Activated B cell treated with CpG ODN at 0.5 μM for 24 hours (primary cell): ENCODE measurements at places on chromosomes 11 and 22.

GRCh38 chr11:76161261-76161961 lies 44.9 kb downstream of the WNT11 start:
- DNase-seq: no peak

GRCh38 chr11:17423533-17424310 lies 35.3 kb upstream of the KCNJ11 start:
- no peak for DNase-seq

- no peak for DNase-seq
Measured at GRCh38 chr11:21897752-21898151, 295.1 kb upstream of the ANO5 start.

DNA sequence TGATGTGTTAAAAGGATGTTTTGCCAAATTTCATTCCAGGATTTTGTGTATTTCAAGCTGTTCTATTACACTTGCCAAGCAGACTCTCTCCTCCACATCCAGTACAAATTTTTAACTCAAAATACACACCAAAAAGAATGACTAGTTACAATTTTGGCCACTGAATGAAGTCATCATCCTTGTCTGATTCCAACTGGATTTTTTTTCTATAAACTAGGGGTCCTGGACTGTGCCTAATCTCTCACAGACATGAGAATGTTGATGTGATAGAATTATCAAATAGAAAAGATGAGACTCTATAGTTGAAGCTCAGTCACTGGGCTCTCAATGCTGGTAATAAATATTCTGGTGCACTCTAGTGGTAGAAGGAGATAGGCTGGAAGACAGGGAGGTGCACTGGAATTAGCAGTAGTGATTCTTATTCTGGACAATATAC lies 85.8 kb downstream of the FANCF start:
- DNase-seq: no peak

DNA sequence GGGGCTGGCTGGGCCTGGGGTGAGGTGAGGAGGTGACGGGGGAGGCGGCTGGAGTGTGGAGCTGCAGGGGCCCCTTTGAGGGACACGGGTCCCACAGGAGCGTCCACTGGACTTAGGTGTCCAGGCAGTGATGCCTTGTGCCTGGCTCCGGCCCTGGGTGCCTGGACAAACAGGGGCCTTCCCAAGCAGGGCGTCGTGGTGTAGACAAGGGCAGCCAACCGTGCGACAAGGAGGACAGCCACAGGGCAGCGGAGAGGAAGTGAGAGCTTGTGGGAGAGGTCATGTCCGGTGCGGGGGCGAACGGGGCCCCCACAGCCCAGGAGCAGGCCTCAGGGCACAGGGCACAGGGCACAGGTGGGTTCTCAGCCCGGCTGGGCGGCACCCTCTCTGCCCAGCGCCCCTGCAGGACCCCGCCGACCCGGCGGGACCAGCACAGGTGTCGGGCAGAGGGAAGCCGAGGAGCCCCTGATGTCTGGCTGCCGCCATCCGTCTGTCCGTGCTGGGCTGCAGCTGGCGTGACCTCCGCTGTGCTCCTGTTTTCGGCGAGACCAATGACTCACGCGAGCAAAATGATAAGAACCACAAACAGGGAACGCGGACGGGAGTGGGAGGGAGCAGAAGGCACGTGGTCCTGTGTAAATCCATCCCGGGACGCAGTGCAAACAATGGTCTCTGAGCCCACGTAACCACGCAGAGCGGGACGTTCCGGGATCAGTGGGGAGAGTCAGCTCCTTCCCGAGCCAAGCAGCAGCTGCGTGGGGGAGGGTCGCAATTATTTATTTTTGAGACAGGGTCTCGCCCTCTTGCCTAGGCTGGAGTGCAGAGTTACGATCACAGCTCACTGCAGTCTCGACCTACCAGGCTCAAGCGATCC lies 49.1 kb upstream of the A4GALT start:
- peak; percentile 62 for DNase-seq

DNA sequence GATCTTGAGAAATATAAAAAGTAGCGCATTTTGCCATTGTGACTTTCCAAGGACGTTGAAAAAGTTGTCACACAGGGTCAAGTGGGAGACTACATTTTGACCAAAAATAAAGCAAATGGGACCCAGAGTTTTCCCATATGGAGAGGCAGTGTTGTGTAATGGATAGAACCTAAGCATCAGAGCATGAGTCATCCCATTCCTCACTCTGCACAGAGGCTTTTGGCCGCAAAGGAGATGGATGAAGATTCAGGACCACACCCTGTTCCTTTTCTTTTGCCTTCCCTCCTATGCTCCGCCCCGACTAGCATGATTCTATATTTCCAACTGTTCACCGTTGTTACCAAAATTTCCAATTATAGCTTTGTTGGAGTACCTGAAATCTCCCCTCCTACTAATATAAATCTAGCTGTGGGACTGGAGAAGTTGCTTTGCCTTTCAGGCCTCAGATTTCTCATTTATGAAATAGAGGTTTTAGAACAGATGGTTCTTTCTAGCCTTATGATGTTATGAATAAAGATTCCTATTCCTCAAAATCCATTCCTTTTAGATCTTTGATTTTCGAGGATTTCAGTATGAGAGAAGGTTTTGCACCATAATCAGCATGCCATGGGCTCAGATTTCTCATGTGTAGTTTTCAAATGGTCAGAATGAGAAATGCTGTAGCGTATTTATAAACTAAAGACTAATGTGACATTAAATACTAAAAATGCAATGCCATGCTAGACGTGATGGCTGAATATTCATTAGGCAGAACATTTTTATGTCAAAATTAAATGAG lies 921.9 kb upstream of the TENM4 start:
- no peak for DNase-seq

GRCh38 chr11:17518366-17518765 lies 25.9 kb downstream of the USH1C start:
- DNase-seq: no peak

DNA sequence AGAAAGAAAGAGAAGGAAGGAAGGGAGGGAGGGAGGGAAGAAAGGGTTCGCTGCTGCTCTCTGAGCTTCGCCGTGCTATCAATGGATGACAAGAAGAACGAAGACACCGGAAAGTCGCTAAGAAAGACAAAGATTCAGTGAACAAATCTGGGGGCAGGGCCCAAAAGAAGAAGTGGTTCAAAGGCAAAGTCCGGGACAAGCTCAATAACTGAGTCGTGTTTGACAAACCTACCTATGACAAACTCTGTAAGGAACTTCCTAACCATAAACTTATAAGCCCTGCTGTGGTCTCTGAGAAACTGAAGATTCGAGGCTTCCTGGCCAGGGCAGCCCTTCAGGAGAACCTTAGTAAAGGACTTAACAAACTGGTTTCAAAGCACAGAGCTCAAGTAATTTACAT lies 2.9 kb upstream of the TTLL1 start:
- DNase-seq: no peak

DNA sequence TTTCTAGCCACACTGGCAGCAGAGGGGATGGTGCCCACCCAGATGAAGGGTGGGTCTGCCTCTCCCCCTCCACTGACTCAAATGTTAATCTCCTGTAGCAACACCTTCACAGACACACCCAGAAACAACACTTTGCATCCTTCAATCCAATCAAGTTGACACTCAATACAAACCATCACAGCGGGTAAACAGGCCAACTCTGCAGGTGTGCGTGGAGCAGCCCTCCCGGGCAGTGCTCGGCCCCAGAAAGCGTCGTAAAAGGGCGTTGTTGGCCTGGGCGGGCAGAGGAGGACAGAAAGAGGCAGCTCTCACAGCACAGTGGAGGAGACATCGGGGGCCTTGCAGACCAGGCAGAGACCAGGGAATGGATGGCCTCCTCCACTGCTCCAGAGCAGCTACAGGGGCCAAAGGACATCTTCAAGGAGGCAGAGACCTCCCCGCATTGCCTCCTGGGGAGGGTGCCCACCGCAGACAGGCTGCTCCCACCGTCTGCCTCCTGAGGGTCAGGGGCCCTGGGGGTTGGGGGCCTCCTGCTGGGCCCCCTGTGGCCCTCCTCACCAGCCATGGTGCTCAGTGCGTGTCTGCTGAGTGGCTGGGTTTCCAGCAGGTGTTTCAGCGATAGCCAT lies 56.1 kb upstream of the FADD start:
- DNase-seq: no peak

- DNase-seq: no peak
Measured at GRCh38 chr11:14253421-14253820, 105.6 kb downstream of the RRAS2 start.

DNA sequence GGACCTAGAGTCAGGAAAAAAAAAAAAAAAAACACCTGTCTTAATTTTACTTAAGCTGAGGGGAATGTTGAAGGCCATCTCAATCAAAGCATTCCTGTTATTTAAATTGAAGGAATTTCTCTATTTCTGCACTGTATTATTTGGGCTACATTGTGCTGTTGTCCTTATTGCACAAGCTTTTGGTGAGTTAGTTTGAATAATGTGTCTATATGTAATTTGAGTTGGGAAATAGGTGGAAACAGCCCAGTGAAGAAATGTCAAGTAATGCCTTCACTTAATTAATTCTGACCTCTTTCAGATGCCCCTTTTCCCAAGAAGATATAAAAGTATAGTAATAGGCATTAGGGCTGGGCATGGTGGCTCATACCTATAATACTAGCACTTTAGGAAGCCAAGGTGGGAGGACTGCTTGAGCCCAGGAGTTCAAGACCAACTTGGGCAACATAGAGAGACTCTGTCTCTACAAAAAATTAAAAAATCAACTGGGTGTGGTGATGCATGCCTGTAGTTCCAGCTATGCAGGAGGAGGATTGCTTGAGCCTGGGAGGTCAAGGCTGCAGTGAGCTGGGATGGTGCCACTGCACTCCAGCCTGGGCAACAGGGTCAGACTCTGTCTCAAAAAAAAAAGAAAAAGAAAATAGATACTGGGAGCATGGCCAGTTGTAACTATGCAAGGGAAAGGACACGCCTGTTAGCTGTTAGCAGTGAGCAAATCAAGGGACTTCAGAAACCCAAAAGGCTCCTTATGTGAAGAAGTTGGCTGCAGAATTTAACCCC lies 34.9 kb downstream of the OR10A6 start:
- DNase-seq: no peak

DNA sequence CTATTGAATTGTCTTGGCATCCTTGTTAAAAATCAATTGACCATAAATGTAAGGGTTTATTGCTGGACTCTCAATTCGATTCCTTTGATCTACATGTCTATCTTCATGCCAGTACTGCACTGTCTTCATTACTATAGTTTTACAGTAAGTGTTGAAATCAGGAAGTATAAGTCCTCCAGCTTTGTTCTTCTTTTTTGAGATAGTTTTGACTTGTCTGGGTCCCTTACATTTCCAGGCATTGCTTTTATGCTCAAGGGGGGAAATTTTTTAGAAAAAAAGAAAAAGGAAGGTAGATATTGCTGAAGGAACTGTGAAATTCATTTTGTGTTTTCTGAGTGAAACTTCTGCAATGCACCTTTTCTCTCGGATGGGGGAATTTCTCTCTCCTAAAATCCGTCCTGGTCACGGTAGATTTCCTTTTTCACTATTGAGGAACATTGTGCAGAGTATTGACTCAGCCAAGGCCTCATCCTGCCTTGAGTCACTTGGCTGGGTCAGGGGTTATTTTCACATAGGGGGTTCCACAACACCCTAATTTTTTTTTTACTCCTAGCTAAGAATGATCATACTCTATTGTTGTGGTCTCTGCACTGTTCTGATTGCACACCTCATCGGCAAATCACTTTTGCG lies 2.8 kb upstream of the ACER3 start:
- no peak for DNase-seq

DNA sequence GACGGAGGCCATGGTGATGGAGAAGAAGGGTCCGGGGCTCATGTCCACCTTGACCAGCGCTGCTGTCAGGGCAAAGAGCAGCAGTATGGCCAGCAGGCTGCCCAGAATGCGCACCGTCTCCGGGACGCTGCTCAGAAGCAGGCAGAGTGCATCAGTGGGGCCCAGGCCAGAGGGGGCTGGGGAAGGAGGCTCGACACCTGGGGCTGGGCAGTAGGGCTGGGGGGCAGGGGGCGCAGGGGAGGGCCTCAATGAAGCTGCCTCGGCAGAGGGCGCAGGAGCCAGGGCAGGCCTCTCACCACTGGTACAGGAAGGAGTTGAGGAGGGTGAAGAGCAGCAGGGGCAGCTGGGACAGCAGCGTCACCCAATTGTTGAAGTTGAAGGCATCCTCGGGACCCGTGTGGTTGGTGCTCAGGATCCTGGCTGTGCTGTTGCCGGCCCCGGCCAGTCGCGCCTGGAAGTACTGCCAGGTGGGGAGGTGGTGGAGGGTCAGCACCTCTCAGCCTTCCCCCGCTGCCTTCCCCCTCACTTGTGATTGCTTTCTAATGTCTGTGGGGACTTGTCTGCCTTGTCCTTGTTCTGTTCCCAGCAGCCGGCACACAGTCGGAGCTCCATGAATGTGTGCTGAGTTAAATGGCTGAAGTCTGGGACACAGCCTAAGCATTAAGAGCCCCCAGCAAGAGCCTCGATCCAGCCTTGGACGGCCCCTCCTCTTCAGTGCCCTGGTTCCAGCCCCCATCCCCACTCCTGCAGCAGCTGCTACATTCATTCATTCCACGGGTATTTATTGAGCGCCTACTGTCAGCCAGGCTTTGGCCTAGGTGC lies 2.3 kb downstream of the SLC29A2 start:
- DNase-seq: no peak

DNA sequence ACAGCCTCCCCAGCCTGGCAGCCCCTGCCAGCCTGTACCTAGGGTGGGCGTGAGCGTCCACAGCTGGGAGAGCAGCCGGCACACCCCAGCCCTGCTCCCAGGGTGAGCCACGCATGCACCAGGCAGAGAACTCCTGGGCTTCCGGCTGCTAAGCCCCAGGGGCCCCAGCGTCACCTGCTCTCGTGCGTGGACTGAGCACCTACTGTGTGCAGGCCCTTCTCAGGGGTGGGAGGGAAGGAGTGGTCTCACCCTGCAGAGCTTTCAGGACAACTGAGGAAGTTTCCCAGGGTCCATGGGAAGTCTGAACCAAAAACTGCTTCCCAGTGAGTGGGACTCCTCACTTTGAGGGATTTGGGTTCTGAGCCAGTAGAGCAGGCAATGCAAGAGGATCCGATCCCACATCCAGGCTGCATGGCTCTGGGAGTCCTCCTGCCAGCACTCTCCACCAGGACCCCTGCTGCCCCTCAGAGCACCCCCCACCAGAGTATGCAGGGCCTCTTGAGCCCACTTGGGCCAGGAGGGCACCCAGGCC lies 47.1 kb upstream of the PRODH start:
- no peak for DNase-seq

- no peak for DNase-seq
Measured at GRCh38 chr11:100910808-100911207, 218.8 kb downstream of the PGR start.

GRCh38 chr22:44396021-44396726 lies 83.4 kb upstream of the SHISAL1 start:
- DNase-seq: peak; percentile 5
